ENCODE measurements at places on chromosomes 2 and 18.

DNA sequence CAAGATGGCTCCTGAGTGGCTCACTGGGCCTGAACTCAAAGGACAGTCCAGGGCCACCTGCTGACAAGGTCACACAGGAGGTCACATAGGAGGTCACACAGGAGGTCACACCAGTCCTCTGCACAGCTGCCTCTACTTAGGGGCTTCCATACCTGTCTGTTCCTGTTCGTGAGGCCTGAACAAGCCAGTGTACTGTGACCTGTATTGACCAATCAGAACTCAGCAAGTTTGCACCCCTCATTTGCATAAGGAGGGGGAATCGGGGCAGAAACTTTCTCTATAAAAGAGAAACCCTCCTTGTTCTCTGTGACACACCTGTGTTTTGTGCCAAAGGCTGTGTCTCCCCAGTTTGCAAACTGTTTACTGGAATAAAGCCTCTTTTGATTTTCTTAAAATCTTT lies 478.9 kb downstream of the EIPR1 start:
- no peak for DNase-seq

DNA sequence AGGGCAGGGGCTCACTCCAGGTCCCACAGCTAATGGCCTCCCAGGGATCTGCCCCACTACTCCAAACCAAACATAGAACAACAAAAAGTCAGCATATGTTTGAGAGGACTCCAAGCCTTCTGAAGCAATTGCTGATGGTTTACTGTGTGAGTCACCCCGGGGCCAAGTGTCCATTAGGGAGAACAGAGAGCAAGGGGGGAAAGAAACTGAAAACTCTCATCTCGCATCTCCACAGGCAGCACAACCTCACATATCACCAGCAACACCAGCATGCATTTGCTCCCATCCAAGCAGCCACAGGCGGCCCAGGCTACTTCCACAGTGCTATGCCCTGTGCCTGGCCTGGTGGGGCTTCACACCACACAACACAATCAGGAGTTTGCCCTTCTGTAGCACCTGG lies 39.1 kb downstream of the CYRIA start:
- DNase-seq = no peak

GRCh38 chr18:75358928-75359327 lies 68.6 kb downstream of the SMIM21 start:
- no peak for DNase-seq

GRCh38 chr18:42486271-42486670 lies 531.2 kb downstream of the PIK3C3 start:
- no peak for DNase-seq

DNA sequence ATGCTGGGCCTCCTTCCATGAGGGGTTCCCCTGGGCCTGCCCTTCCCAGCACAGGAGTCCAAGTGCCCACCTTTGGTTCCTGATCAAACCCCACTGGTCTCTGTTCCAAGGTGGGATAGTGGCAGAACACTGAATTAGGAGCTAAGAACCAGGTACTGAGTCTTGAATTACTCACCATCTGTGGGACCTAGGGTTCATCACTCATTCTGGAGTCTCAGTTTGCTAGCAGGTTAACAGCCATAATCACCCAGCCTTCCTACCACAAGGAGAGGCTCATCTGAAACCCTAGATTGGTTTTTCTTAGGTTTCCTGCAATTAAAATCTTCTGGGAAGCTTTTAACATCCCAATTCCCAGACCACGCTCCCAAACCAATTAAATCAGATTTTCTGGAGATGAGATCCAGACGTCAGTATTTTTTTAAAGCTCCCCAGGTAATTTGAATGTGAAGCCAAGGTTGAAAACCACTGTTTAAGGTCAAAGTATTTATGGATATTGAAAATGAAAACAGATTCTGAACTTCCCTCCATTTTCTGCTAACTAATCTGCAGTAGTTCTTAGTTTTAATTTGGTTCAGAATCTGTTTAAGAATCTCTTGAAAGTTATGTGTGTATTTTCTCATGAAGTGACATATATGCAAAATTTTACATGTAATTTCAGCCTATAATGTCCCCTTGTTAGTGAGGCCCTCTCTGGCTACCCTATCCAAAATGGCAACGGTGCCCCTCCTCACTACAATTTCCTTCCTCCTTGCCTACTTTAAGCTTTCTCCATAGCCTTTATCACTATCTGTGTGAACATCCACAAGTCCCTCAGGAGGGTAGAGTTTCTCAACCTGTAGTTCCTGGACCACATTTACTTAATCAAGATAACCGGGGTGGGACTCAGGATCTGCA lies 166.5 kb upstream of the CXCR4 start:
- no peak for DNase-seq

DNA sequence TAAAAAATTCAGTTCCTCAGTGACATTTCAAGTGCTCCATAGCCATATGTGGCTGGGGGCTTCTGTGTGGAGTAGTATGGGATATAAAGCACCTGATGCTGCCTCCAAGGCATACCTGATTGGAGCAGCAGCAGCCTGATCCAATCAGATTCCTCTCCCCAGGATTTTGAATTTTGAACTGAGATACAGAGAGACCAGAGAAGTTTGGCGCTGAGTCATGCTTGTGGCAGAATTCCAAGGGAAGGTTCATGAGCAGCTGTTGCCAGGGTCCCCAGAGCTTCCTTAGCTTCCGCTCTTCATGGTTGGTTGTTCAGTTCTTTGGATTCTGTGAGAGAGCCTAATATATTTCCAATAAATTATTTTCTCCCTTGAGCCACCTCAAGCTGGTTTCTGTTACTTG lies 29.0 kb upstream of the CFAP36 start:
- DNase-seq = no peak

- peak; percentile 10 for DNase-seq
These were observed 36.7 kb downstream of the PRKD3 start for GRCh38 chr2:37287966-37288365.

DNA sequence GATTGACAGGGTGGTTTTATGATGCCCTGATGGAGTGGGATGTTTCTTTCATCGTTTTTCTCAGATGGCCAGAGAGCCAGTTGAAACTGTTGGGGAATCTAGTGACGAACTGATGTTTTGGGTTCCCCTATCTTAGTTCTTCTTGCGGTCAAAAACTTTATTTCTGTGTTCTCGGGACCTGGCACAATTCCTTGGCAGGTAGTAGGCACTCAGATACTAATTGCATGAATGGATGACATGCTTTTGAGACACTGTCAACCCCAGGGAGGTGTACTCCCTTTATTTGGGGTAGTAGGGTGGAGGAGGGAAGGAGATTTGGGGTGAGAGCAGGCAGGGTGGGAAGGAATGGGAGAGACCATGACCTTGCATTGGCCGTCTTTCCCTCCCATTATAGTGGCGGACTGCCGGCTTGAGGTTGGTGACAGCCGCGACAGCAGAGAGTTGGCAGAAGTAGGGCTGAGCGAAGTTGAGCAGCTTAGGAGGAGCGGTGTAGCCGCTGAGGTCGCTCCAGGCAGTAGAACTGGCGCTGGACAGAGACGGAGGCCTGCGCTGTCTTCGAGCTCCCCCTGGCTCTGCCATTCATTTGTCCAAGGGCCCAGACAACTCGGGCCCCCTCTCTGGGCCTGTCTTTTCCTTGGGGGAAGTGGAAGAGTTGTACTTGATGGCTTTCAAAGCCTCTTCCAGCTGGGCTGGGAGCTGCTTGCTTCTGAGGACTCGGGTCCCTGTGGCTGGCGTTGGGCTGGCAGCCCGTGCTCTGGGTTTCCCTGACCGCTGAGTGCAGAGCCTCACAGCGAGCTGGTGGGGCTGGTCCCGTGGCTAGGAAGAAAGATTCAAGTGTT lies 2.6 kb downstream of the TET3 start:
- no peak for DNase-seq

- no peak for DNase-seq
These were observed 96.4 kb downstream of the CERS6 start for GRCh38 chr2:168552450-168552856.

Data from stimulated activated CD4-positive, alpha-beta T cell treated with anti-CD3 and anti-CD28 coated beads, Interleukin-4, amount 100 ng/mL, for 24 hours (primary cell).